ENCODE measurements at places on chromosomes 2 and 18. TPM values are rescaled to one million over a fixed set of nuclear protein-coding genes. Genes with fewer than 3 reads are reported as not detected.

MAP4K3 gene
- total RNA-seq, result 17.4 TPM

KCNG2 gene
- 0.51 TPM for total RNA-seq

AMER3 gene
- not detected for total RNA-seq

SGPP2 gene
- 0.05 TPM for total RNA-seq

SLC9A2 gene
- total RNA-seq, result not detected

DNA sequence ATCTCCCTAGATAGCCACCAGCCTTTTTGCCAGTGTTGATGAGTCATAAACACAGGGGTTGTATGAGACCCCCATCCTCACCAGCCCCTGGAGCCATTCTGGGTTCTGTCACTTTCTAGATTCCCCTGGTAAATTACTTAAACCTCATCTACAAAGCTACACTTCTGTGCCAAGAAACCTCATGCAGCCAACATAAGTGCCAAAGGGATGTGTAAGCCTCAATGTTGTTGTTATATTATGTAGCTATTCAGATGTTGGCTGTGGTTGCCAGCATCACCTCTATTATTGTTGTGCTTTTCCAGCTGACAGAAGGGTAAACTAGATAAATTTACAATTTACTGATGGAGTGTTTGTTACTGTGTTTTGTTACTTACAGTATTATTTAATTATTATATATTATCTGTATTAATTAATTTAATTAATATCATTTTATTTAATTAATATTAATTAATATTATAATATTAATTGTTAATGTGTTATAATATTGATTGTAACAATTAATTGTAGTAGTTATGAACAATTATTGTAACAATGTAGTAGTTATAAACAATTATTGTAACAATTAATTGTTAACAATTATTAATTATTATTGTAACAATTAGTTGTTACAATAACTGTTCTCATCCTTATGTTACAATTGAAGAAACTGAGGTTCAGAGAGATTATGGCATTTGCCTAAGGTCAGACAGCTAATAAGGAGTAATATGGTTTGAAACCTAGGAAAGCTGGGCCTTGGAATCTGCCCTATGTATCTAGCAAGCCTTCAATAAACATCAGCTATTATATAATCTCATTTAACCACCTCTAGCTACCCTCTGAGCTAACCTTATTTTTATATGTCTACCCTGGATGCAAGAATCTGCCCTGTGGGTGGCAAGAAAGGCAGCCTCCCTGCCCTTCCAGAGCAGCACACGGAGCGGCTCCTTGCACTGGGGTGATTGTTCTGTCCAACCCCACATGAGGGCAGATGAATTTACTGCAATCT, 36.1 kb downstream of the PSTPIP2 start:
- no peak for DNase-seq

DNA sequence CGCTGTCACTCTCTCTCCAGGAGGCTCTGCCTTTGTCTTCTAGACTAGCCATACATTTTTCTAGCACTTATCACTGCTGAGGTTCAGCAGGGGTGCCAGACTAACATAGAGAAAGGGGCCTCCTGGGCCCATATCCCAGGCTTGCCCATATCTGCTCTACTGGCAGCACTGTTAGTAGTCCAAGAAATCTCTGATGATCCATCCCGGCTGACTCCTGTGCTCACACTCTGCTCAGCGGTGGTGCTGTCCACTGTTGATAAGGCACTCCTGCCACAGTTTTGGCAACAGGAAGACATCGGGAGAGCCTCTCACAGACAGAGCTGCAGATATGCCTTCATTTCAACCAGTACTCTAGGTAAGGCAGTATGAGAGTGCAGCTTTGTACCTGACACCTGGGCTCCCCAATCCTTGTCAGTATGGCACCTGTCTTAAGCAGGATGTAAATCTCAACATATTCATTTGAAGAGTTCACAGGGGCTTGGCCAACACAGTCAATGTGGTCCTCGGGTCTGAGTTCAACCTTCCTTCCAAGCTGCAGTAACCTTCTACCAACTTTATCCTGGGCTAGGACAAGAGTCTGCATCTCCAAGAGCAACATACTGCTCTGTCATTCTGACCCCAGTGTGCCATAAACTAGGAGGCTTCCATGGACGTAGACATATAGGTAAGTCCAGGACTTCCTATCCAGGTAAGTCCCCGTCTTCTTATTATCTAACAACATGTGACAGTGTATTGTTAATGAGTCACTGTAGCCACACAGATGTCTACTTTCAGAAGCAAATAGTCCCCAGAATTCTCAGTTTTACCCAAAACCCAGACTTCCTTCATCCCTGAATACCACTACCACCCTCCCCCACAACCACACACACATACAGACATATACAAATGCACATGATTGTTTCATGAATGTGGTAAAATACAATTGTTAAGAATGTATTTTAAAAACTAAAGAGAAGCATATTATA, 16.2 kb downstream of the KLF7 start:
- DNase-seq, result no peak

- DNase-seq, result no peak
These were observed 38.6 kb downstream of the SLC25A12 start for GRCh38 chr2:171855401-171855800.

GRCh38 chr2:130850788-130851623, 14.3 kb downstream of the ARHGEF4 start:
- DNase-seq, result no peak

GRCh38 chr18:22253676-22254075, 84.3 kb downstream of the GATA6 start:
- DNase-seq, result peak; percentile 66

All from dermis blood vessel endothelial cell (primary cell).